ENCODE measurements at places on chromosomes 16 and 17.
A peak's percentile ranks its signal among the peaks of the same experiment; 100 is the strongest.

- DNase-seq: no peak
These were observed 14.8 kb upstream of the GRIN2A start for GRCh38 chr16:10196999-10197398.

DNA sequence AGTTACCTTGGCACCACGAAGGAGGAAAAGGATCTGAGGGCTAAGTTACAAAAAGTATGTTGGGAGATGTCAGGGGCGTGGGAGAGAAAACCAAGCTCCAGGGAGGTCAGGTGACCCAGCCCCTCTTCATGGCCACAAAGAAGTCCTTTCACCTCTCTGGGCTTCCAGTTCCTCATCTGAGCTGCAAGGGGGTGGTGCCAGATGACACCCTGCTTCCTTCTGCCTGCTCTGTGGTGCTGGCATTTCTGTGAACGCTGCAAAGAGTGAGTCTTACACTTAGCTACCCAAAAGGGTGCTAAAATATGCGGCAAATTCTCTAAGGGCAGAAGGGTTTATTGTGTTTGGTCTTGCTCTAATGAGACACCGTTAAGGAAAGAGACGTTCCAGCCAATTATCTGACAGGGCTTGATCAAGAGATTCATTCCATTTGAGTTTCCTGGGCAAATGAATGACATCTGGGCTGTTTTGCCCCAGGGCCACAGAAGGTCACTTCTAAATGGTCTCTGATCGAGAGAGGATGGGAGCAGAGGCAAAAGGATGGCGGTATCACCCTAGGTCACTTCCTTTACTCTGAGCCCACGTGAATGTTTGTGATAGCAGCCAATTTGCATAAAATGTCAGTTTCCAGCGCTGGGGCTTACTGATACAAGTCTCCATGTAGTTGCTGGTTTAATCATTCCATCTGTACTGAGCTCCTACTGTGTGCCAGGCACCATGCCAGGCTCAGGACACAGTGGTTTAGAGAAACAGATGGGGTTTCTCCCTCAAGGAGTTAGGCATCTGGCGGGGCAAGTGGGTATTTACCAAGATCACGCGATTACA is 210.2 kb downstream of the KATNIP start:
- DNase-seq: no peak

DNA sequence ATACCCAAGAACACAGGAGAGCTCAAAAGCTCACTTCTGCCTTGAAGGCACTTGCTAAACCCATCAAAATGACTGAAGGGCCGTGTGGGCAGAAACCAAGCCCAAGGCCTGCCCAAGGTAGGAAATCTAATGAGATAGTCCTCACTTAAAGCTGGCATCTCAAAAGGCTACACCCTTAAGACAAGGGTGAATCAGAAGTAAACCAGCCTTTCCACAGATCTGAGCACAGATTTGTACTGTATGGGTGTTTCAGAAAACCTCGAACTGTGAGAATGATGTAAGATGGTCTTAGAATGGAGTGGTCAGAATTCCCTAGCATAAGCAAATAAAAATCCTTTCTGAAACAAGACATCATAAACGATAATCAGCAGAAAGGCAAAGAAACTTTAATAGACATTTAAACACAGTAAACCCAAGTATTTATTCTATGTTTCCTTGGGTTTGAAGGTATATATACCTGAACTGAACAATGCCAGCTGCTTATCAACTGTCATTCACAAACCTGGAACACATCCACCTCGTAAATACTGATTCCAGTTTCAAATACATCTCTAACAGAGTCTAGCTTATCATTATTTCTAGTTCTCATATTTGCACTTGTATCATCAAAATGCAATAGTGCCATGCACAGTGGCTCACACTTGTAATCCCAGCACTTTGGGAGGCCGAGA is 37.8 kb downstream of the GLG1 start:
- DNase-seq: no peak

- no peak for DNase-seq
These were observed 22.2 kb upstream of the C17orf107 start for GRCh38 chr17:4877089-4877488.

DNA sequence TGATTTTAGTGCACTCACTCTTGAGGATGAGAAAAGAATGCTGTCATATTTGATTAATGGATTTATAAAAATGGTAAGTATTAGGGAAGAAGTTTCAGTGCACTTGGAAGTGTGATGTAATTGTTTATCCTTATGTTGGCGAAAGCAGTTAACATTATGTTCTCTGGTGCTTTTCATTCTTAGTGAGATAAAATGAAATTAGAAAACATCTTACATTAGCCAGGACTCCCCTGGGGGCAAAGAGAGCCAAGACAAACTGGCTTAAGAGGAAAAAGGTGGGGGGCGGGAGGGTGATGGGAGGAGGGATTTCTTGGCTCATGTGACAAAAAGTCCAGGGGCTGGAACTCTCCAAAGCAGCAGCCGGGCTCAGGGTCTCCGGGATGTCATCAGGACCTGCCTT is 73.2 kb downstream of the KNOP1 start:
- no peak for DNase-seq

DNA sequence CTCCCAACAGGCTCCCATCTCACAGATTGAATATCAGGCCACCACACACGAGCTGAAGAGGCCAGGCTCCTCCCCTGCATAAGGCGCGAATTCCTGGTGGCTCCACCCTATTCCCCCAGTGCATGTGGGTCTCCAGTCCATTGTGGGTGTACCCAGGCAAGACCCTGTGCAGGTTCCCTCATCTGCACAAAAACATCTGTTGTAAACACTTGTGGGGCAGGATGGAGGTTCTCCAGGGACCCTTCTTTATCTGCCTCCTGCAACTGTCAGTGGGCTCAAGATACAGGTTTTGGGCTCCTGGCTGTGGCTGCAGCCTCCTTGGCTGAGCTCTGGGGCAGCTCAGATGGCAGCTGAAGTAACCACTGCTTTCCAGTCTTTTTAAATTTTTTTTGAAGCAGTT is 17.6 kb upstream of the LGALS9 start:
- DNase-seq: no peak

- DNase-seq: no peak
These were observed 558 bp downstream of the B3GNT9 start for GRCh38 chr16:67150047-67150832.

GRCh38 chr16:66961065-66961744 is at the start of gene CES3:
TSS of gene CES3 (plus strand) at chr16:66961266. CDS start at chr16:66961308, 42 bp downstream.
- DNase-seq: peak; percentile 62

GRCh38 chr16:49116873-49117272 is 164.8 kb downstream of the CBLN1 start:
- no peak for DNase-seq

GRCh38 chr17:49107211-49107557 is 25.4 kb upstream of the B4GALNT2 start:
- DNase-seq: no peak

DNA sequence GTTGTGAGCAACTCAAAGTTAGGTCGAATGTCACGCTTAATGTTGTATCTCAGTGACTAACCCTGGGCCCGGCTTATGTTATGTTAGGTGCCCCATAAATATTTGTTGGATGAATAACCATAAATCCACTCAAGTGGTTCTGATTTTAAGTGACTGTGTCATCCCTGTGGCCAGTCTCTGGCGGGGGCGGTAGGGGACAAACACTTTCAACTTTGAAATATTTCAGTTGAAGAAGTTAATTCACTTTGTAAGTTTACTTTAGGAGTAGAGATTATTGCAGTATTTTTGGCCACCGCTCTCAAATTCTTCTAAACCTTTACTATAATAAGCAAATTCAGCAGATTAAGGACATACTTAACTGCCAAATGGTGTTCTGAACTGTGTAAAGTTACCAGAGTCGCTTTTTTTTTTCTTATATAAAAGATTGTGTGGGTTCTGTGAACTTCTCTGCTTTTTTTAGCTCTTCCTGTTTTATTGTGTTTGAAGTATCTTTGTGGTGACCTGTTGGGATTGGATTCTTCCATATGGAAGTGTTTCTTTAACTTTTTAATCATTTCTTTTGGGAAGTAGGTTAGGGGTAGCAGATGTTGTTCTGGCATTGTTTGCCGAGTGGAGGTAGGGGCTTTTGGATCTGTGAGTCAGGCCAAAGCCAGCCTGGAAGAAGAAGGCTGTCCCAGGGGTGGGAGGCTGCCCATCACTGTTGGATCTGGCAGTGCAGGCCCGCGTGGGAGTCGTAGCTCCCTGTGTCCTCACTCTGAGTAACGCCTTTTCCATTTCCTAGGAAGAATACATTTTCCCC is 61.4 kb upstream of the TBX2 start:
- DNase-seq: no peak

GRCh38 chr17:70604854-70605253 is 435.5 kb downstream of the KCNJ2 start:
- DNase-seq: no peak

- DNase-seq: no peak
These were observed 8.9 kb downstream of the LDAF1 start for GRCh38 chr16:21167360-21167759.

DNA sequence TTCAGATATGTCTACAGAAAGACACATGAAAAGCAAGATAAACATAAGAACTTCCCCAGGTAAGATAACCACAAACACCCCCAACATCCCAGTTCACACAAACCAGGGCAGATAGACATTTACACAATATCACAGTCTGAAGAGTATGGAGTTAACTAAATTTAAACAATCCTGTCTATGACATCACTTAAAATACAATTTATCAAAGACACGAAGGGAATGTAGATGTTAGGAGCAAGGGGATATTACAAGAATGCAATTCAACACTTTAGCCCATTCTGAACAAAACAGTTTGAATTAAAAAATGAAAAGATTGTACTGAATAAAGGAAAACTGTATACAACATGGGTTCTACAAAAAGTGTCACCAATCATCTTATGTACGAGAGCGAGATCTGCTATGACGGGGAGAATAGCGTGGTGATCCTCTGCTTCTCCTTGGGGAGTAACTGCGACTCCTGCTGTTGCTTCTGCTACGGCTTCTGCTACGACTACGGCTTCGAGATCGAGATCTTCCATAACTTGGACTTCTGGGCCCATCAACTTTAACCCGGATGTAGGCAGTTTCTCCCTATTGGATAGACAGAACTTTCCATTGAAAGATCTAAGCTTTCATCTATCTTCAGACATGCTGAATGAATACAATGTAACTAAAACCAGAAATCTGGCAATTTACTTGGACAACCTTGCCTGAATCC is 1.9 kb downstream of the SRSF1 start:
- DNase-seq: no peak

DNA sequence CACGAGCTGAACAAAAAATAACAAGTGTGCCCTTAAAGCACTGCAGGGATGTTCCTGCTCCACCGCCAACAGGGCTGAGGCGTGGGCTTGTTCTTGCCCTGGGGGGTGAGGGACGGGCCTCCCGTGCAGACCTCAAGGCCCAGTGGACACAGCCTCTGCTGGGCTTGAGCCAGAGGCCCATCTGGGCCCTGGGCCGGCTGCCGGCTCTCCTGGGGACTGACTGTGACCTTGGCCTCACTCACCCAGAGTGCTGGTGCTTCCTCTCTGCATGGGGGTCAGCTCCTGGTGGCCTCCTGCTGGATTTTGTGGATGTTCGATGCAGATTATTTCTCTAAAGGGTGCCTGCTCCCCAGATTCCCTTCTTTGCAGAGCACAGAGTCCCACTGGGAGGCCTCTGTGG is 54.2 kb upstream of the CDR2 start:
- no peak for DNase-seq

GRCh38 chr17:61766520-61766919 is 96.8 kb downstream of the BRIP1 start:
- DNase-seq: no peak

GRCh38 chr16:88390735-88391134 is 8.0 kb downstream of the ZNF469 start:
- DNase-seq: no peak

DNA sequence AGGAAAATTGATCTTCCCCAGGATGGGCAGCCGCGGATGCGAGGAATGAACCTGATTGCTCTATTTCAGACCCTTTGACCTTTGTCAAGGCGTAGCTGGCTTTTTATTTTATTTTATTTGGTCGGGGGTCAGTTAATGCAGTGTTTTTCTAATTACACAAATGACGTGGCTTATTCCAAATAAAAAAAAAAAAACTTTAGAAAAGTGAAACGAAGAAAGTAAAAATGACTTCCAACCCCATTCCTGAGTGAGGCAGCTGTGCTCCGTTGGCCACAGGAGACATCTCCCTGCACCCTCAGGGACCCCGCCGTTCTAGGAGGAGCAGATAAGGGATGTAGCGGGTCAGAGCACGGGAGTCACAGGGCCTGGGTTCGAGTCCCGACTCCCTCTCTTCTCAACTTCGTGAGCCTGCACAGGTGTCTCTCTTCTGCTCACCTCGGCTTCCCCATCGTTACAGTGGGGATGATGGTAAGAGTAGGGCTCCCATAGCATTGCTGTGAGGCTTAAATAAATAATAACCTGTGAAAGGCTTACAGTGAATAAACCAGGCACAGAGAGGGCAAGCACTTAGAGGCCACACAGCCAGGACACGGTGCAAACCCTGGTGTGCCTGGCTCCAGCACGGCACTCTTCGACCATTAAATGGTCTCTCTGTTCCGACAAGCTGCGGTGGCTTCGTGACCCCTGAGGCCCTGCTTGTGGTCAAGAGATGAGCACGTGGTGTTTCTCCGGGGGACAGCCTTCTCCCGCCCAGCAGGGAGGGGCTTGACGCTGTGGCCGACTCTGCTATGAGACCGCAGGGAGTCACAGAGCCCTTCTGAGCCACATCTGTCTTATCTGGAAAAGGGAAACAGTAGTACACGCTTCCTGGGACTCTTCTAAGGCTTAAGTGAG is 10.2 kb downstream of the FOXF1 start:
- no peak for DNase-seq

GRCh38 chr16:68070249-68070730 is 14.9 kb upstream of the NFATC3 start:
- DNase-seq: no peak

- DNase-seq: no peak
These were observed 174.9 kb upstream of the CIBAR2 start for GRCh38 chr16:85286951-85287814.

DNA sequence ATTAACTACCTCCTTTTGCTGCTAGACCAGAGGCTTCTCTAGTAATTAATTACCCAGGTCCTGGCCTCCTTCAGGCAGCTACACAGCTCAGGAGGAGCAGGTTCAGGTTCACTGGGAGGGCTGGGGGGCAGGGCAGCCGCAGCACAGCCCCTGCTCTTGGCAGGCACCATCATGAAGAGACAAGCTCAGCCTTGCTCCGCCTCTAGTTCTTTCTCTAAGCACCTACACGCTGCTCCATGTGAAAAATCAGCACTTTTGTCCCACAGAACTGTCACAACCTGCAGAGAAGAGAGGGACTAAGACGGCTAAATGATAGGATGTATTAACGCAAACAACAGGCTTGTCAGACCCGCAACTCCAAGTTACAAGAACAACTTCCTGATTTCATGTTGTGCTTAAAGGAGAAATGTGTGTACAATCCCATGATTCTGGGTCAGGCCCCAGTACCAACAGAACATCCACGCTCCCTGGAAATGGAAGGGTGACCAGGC is 53.4 kb downstream of the GRB2 start:
- no peak for DNase-seq
